CD14-positive monocyte (primary cell): ENCODE measurements at places on chromosomes 12 and 14. TPM values are rescaled to one million over a fixed set of nuclear protein-coding genes. Genes with fewer than 3 reads are reported as not detected.

The PLEKHD1 gene
- polyA plus RNA-seq = not detected

GRCh38 chr12:3329361-3329760 lies 161.6 kb upstream of the PRMT8 start:
- no peak overlapping the region for H3K27ac ChIP-seq
- no peaks in the 10 kb centered on the region for H3K4me1 ChIP-seq
- no peaks in the 10 kb centered on the region for H3K36me3 ChIP-seq
- no peaks in the 10 kb centered on the region for H3K27me3 ChIP-seq
- no peak overlapping the region for H3K4me3 ChIP-seq

- H3K36me3 ChIP-seq = peaks cover 40% of the 10 kb centered on the region
- no peak overlapping the region for H3K4me3 ChIP-seq
- no peak overlapping the region for H3K27ac ChIP-seq
- no peaks in the 10 kb centered on the region for H3K27me3 ChIP-seq
- H3K4me1 ChIP-seq = peaks cover 32% of the 10 kb centered on the region
These were observed 17.3 kb upstream of the DNAH10 start for GRCh38 chr12:123744836-123745235.

GRCh38 chr12:114949058-114949820 lies 265.3 kb upstream of the TBX3 start:
- H3K27me3 ChIP-seq = no peaks in the 10 kb centered on the region
- H3K4me1 ChIP-seq = no peaks in the 10 kb centered on the region
- H3K4me3 ChIP-seq = no peak overlapping the region
- no peak for DNase-seq
- H3K36me3 ChIP-seq = no peaks in the 10 kb centered on the region

DNA sequence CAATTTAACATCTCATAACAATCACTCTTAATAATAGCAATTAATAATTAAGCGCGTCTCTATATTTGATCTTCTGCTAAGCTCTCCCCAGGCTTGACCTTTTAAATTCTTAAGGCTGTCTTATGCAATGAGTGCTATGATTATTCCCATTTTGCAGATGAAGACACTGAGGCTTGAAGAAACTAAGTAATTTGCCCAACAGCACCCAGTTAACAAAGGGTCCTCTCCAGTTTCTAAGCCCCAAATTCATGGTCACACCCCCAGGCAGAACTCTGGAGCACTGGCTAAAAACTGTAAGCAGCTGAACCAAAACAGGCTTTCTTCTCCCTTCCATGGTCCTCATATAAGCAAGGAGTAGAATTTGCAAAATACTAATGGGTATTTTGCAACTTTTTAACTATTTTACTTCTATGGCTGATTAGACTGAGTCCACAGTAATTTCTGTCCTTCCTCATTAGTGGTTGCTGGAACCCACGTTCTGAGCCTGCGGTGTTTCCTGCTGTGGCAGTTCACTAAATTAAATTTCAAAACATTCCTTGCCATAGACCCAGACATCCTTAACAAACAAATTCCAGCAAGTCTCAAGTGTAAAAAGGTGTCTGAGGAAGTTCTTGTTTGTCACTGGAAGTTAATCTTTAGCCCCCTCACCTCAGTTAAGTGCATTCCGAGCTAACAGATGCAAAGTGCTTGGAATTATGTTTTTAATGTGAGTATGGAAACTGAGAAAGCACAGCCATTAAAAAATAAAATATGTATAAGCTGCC lies 76.5 kb downstream of the TMEM132D start:
- H3K4me1 ChIP-seq = no peaks in the 10 kb centered on the region
- no peaks in the 10 kb centered on the region for H3K27me3 ChIP-seq
- DNase-seq = no peak
- no peak overlapping the region for H3K27ac ChIP-seq
- no peaks in the 10 kb centered on the region for H3K36me3 ChIP-seq
- no peak overlapping the region for H3K4me3 ChIP-seq

DNA sequence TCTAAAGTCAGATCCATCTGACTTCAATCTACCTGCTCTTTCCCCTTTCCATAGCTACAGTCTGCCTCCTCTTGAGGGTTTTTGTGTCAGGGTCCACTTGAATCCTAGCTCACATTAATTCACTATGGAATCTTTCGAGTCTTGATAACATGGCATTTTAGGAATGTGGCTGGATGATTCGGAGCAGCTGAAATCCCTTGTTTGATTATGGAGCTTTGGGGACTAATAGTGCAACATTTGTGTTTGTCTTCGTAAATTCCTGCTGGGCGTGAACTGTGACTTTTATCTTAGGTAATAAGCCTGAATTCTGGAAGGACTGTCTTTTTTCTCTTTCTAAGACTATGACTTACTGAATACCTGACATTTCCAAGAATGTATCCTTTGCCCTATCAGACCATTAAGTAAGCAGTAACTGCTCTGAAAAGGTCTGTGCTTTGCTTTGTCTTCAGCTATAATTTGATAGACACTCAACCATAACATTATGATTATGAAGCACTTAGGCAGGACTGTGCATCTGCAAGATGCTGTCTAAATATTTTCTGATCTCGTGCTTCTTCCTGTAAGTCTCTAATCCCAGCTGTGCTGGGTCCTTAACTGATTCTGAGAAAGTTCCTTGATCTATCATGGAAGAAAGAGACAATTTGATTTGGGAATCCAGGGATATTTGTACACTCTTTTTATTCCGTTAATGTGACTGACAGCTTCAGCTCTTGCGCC lies 19.0 kb upstream of the PELI2 start:
- no peaks in the 10 kb centered on the region for H3K36me3 ChIP-seq
- no peaks in the 10 kb centered on the region for H3K27me3 ChIP-seq
- H3K4me1 ChIP-seq = peaks cover 25% of the 10 kb centered on the region
- no peak for DNase-seq
- H3K4me3 ChIP-seq = no peak overlapping the region

GRCh38 chr14:53231171-53231570 lies 78.0 kb upstream of the DDHD1 start:
- no peaks in the 10 kb centered on the region for H3K36me3 ChIP-seq
- no peaks in the 10 kb centered on the region for H3K4me1 ChIP-seq
- no peak overlapping the region for H3K4me3 ChIP-seq
- DNase-seq = no peak
- H3K27ac ChIP-seq = no peak overlapping the region

The PTHLH gene
- not detected for polyA plus RNA-seq

GRCh38 chr14:96904201-96904600 lies 107.0 kb downstream of the VRK1 start:
- no peak overlapping the region for H3K4me3 ChIP-seq
- peaks cover 55% of the 10 kb centered on the region for H3K4me1 ChIP-seq
- H3K27me3 ChIP-seq = no peaks in the 10 kb centered on the region
- no peak for DNase-seq
- no peak overlapping the region for H3K27ac ChIP-seq

The FLVCR2 gene
- polyA plus RNA-seq = 9.8 and 13.2 TPM in 2 replicates

- H3K27ac ChIP-seq = no peak overlapping the region
- no peaks in the 10 kb centered on the region for H3K36me3 ChIP-seq
- DNase-seq = no peak
- H3K4me1 ChIP-seq = peaks cover 8% of the 10 kb centered on the region
These were observed 3.1 kb downstream of the GARIN2 start for GRCh38 chr14:67192366-67192765.

- no peak overlapping the region for H3K4me3 ChIP-seq
- no peaks in the 10 kb centered on the region for H3K27me3 ChIP-seq
- DNase-seq = no peak
- H3K36me3 ChIP-seq = peaks cover 32% of the 10 kb centered on the region
- H3K4me1 ChIP-seq = no peaks in the 10 kb centered on the region
These were observed 67.1 kb downstream of the CPNE8 start for GRCh38 chr12:38838056-38838850.

DNA sequence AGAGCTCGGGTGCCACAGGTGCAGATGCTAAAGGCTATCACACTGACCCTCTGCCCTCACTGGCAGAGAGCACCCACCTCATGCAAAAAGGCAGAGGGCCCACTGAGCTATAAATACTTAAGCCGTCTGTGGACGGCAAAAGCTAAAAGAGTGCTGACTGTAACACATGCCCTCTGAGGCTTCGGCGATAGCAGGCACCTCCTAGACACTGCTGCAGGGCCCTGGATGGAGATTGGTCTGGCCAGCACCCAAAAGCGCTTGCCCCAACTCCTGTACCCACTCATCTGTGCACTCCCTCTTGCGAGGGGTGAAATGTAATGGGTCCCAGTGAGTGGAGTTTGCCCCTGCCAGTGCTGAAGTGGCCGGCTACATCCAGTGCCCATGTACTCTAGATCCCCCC lies 148.7 kb downstream of the SLC16A7 start:
- H3K36me3 ChIP-seq = no peaks in the 10 kb centered on the region
- no peak for DNase-seq
- no peaks in the 10 kb centered on the region for H3K4me1 ChIP-seq

The CRY1 gene
- polyA plus RNA-seq = 2.7 and 3.8 TPM in 2 replicates
